ENCODE measurements at places on chromosomes 16 and 17. TPM values are rescaled to one million over a fixed set of nuclear protein-coding genes. Genes with fewer than 3 reads are reported as not detected.

EME1 gene
- 0.87 TPM for total RNA-seq

NUBP1 gene
- 2.2 TPM for total RNA-seq

DNA sequence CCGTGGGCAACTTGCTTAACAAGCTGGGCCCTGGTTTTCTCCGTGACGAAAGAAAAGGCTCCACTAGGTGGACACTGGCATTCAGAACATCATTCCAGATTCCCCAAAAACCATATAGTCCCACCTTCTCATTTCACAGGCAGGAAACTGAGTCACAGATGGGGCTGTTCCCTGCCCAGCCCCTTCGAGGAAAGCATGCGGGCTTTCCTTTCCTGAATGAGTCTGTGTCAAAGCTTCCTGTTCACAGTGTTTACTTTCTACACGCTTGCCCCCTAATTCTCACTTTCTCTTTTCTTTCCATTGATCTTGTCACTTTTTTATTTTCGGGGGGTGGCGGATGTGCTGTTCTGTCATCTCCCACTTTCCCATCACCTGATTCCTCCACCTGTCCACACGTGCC lies 10.3 kb upstream of the LGALS9 start:
- H3K27me3 ChIP-seq = no peaks in the 10 kb centered on the region
- H3K27ac ChIP-seq = no peak overlapping the region
- H3K4me1 ChIP-seq = no peaks in the 10 kb centered on the region

- peaks cover 28% of the 10 kb centered on the region for H3K4me1 ChIP-seq
- peak; percentile 92 for DNase-seq
- no peaks in the 10 kb centered on the region for H3K27me3 ChIP-seq
- H3K36me3 ChIP-seq = no peaks in the 10 kb centered on the region
- H3K4me3 ChIP-seq = peak within 1 kb of the TSS; percentile 84
These were observed at the start of gene BPTF for GRCh38 chr17:67824735-67825626. Gene BPTF, plus strand, starts transcription at chr17:67825503. Its CDS starts 222 bp downstream, at chr17:67825725.

- H3K4me1 ChIP-seq = peaks cover 7% of the 10 kb centered on the region
- H3K4me3 ChIP-seq = no peak overlapping the region
- peak; percentile 91 for DNase-seq
These were observed 680 bp upstream of the CCL15 start for GRCh38 chr17:36001862-36002603.

GRCh38 chr16:65497571-65497970 lies 375.7 kb upstream of the CDH11 start:
- DNase-seq = no peak
- H3K36me3 ChIP-seq = no peaks in the 10 kb centered on the region
- H3K4me3 ChIP-seq = no peak overlapping the region

GRCh38 chr17:73151916-73152632 lies 12.7 kb upstream of the SSTR2 start:
- H3K36me3 ChIP-seq = no peaks in the 10 kb centered on the region
- peaks cover 19% of the 10 kb centered on the region for H3K4me1 ChIP-seq
- H3K27me3 ChIP-seq = peaks cover 10% of the 10 kb centered on the region
- no peak overlapping the region for H3K4me3 ChIP-seq

DNA sequence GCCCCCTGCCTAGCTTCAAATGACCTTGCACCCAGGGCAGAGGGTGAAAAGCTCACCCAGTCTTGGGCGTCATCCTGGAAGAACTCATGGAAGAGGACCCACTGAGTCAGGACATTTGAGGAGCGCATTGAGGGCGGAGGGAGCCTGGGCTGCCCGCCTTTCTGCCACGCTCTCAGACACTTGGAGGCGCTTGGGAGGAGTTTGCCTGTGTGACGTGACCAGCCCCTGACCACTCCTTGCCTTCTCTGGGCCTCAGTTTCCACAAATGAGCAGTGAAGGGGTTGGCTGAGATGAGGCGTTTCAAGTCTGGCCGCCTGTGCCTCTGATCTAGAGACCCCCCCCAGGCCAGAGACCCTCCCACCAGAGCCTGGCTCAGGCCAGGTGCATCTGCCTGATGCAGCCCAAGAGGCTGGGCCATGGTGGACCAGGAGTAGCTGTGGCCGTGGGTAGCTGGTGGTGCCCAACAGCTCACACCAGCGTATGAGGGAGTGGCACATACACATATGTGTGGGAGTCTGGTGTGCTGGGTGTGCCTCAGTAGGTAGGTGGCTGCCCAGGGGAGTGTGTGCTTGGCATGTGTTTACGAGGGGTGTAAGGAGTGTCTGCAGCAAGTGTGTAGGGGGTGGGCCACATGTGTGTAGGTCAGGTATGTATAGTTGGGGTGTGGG lies 80.2 kb upstream of the TOB1 start:
- peak; percentile 62 for DNase-seq
- peak overlapping the region; percentile 89 for H3K27ac ChIP-seq
- H3K36me3 ChIP-seq = no peaks in the 10 kb centered on the region
- H3K27me3 ChIP-seq = no peaks in the 10 kb centered on the region
- H3K4me3 ChIP-seq = no peak overlapping the region
- H3K4me1 ChIP-seq = peaks cover 63% of the 10 kb centered on the region

DNA sequence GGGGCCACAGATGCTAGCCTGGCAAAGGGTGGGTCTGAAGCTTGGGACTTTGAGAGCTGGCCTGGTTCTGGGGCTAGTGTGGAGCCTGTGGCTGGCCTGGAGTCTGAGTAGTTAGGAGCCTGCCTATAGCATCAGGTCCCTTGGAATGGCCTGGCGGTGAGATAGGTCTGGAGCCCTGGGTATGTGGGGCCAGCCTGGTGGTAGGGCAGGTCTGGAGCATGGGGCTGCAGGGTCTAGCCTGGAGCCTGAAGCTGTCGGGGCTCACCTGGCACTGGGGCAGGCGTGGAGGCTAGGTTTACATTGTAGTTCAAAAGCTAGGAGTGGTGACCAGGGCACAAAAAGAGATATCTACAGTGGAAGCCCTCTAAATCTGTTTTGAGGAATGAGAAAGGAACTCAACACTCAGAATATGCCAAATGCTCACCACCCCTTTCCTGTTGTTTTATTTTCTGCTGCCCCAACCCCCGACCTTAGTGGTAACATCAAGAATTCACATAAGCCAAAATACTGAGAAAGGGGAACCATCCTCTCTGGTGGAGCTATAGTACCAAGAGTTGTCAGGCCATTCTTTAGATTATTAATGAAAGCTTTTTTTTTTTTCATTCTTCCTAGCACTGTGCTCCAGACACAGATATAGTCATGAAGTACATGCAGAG lies 100.3 kb downstream of the TANC2 start:
- H3K36me3 ChIP-seq = no peaks in the 10 kb centered on the region
- no peak overlapping the region for H3K27ac ChIP-seq
- H3K4me3 ChIP-seq = no peak overlapping the region
- H3K27me3 ChIP-seq = no peaks in the 10 kb centered on the region
- DNase-seq = no peak

DNA sequence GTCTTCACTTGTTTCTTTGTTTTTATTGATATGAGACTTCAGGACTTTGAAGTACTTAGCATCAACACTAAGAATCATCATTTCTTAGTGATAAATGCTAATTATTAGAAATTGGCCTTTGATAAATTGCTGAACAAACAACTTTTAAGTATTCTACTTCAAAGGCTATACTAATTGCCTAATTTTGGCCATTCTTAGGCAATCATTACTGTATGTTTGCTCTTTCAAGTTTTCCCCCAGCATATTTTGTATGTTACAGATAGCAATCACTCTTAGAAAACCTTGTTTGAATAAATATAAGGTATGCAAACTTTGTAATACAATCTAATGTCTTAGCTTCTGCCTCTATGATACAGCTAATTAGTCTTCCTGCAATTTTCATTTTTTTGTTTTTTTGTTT lies 46.0 kb downstream of the NQO1 start:
- no peak for DNase-seq
- peaks cover 94% of the 10 kb centered on the region for H3K36me3 ChIP-seq
- H3K27ac ChIP-seq = no peak overlapping the region
- H3K27me3 ChIP-seq = no peaks in the 10 kb centered on the region
- no peaks in the 10 kb centered on the region for H3K4me1 ChIP-seq

GRCh38 chr17:67211742-67212141 lies 33.3 kb downstream of the HELZ start:
- no peaks in the 10 kb centered on the region for H3K27me3 ChIP-seq
- no peaks in the 10 kb centered on the region for H3K36me3 ChIP-seq
- peaks cover 79% of the 10 kb centered on the region for H3K4me1 ChIP-seq
- no peak overlapping the region for H3K4me3 ChIP-seq

DNA sequence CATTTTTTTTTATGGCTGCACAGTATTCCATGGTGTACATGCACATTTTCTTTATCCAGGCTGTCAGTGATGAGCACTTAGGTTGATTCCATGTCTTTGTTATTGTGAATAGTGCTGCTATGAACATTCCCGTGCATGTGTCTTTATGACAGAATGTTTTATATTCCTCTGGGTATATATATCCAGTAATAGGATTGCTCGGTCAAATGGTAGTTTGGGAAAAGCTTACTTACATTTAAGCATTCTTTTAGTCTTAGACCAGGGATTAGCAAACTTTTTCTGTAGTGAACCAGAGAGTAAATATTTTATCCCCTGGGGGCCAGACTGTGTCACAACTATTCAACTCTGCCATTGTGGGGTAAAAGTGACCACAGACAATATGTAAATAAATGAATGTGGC lies 40.2 kb downstream of the MED13 start:
- no peaks in the 10 kb centered on the region for H3K4me1 ChIP-seq
- no peak for DNase-seq
- no peaks in the 10 kb centered on the region for H3K27me3 ChIP-seq
- no peak overlapping the region for H3K27ac ChIP-seq

GRCh38 chr17:11840831-11841230 lies 156.4 kb downstream of the ZNF18 start:
- no peak overlapping the region for H3K4me3 ChIP-seq
- H3K4me1 ChIP-seq = no peaks in the 10 kb centered on the region
- no peaks in the 10 kb centered on the region for H3K27me3 ChIP-seq
- no peaks in the 10 kb centered on the region for H3K36me3 ChIP-seq
- no peak for DNase-seq

DNA sequence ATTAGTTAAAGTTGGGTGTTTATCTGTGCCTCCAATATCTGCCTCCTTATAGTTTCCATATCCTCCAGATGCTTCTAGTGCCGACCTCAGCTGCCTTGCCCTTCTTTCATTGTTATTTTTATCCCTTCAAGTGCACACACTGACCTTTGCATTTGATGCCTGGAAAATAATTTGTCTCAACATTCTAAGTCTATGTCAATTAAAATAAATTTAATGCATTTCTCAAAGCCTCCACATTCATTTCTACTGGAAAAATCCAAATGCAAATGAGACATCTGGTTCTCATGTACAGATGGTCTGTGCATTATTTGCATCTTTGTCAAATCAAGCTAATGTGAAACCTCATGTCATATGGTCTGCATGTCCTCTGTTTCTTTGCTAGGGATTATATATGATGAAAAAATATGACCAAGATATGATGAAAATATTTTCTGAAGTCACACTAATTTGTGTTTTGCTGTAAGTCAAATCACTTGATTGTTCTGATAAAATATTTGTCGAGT lies 61.4 kb downstream of the TMEM100 start:
- H3K36me3 ChIP-seq = no peaks in the 10 kb centered on the region
- H3K4me1 ChIP-seq = no peaks in the 10 kb centered on the region
- DNase-seq = no peak
- H3K27ac ChIP-seq = no peak overlapping the region
